ENCODE measurements at places on chromosomes 3 and 15.

GRCh38 chr3:33194303-33194702, 24.3 kb downstream of the SUSD5 start:
- DNase-seq: no peak

DNA sequence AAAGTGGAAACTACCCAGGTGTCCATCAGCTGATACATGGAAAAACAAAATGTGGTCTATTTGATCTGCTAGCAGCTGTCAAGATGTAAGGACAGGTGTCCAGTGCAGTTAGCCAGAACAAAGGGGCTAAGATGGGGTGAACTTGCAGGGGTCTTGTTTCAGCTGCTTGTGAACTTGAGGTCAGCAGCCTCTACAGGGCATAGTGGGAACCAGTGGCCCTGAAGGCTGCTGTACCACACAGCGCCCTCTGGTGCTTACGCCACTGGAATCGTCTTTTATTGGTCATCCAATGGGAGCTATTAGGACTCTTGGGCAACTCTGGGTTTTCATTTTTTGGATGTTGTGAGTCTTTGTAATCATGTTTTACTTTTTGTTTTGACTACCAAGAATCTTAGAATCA, 62.2 kb upstream of the CTSH start:
- peak; percentile 49 for DNase-seq

- DNase-seq: peak; percentile 61
These were observed at the start of gene C3orf70 for GRCh38 chr3:185152410-185153170. Gene C3orf70, minus strand, starts transcription at chr3:185153060. Its CDS starts 237 bp downstream, at chr3:185152823.

- DNase-seq: no peak
These were observed 30.7 kb upstream of the GRIP2 start for GRCh38 chr3:14570864-14571263.

- no peak for DNase-seq
These were observed 225.1 kb downstream of the UACA start for GRCh38 chr15:70538278-70538677.

DNA sequence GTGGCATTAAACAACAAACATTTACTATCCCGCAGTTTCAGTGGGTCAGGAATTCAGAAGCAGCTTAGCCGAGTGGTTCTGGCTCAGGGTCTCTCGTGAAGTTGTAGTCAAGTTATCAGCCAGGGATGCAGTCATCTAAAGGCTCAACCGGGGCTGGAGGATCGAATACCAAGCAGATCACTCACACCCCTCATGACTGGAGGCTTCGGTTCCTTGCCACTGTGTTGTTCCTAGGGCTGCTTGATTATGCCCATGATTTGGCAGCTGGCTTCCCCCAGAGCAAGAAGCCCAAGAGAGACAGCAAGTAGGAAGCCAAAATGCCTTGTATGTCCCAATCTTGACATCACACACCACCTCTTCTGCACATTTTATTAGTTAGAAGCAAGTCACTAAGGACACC, 33.9 kb upstream of the CDCP1 start:
- no peak for DNase-seq

GRCh38 chr3:54538346-54538745, 389.5 kb downstream of the LRTM1 start:
- no peak for DNase-seq

GRCh38 chr3:57852896-57853295, 96.8 kb downstream of the SLMAP start:
- peak; percentile 15 for DNase-seq

DNA sequence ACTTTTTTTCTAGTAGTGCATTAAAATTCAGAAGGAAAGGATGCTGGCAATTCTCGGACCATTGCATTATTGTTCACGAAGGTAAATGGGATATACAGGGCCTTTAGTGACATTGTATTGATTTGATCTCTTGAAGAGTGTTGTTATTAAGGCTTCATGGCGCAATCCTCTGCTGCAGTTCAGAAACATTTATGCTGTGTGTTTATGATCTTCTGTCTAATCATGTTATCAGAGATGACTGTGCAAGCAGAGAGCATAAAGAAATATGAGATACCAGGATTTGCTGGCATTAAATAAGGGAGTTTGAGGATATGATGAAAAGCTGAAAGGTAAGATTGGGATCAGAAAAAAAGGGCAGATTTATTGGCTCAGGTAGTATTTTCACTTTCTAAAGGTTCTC, 180.6 kb downstream of the EPHA6 start:
- no peak for DNase-seq

DNA sequence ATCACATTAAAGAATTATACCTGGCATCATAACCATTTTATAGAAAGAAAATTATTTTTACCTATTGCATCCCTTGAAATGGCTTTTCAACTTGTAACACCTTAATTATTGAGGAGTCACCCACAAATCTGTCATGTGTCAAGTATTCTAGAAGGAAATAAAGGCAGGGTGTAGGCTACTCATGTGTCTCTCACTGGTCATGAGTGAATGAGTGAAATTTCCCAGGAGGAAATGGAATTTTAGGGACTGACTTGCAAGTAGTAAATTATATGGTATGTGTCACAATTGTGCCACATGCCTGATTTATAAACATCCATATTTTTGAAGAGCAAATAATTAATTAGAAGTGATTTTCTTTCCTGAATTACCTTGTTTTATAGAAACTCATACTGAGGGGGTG, 310.5 kb upstream of the ADAMTS9 start:
- no peak for DNase-seq

GRCh38 chr3:10669490-10670048, 146.5 kb upstream of the SLC6A11 start:
- DNase-seq: no peak

DNA sequence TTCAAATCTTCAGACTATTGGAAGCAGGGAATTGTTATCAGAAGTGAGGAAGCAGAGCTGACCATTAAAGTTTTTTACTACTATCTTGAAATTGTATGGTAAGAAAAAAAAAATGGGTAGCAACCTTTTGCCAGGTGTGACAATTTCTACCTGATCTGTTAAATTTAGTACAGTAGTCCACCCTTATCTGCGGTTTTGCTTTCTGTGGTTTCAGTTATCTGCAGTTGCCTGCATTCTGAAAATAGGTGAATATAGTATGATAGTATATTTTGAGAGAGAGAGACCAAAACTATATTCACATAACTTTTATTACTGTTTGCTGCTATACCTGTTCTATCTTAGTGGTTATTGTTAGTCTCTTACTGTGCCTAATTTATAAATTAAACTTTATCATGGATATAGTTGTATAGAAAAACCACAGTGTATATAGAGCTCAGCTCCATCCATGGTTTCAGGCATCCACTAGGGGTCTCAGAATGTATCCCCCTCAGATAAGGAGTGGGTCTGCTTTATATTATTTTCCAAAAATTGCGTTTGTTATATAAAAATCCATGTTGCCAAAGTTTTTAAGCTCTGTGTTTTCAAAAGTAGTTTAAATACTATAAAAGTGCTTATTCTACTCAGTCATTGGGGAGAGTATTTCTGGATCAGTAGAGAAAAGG, 69.9 kb downstream of the PTPRG start:
- no peak for DNase-seq

- DNase-seq: no peak
These were observed 29.3 kb downstream of the GRK7 start for GRCh38 chr3:141792495-141792894.

DNA sequence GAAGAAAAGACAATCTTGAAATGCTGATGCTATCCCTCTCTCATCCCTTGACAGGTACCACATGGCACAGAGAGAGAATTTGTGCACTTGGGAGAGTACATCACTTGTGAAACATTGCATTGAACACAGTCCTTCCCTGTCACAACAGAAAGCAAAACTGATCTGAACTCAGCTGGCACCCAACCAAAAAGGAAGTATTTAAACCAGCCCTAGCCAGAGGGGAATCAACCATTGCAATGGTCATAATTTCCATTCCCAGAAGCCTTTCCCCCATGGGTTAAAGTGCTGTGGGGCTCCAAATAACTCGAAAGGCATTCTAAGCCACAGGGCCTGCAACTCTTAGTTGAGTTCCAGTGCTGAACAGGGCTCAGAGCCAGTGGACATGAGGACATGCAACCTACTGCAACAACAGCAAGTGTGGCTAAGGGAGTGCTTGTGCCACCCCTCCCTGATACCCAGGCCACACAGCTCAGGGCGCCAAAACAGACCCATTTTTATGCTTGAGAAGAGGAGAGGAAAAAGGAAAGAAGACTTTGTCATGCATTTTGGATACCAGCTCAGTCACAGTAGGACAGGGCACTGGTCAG, 530.8 kb upstream of the BCHE start:
- DNase-seq: no peak

GRCh38 chr15:51550841-51551240, 71.7 kb downstream of the DMXL2 start:
- DNase-seq: no peak

GRCh38 chr3:105539897-105540296, 173.2 kb downstream of the ALCAM start:
- no peak for DNase-seq

DNA sequence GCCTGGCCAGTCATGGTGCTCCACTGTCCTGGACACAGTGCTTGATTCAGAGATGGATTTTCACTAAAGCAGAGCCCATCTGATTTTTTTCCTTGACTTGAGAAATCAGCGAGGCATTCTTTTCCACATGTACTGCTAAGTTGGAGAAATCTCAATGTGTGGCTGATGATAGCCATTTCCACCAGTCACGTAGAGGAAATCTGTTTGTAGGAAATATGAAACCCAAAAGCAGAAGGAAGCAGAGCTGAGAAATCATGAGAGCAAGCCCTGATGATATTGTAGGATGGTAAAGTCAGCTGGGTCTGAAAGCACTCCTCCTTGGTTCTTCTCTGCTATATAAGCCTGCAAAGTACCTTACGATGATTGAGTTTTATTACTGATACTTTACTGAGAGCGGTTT, 1233.4 kb downstream of the ROBO2 start:
- no peak for DNase-seq

DNA sequence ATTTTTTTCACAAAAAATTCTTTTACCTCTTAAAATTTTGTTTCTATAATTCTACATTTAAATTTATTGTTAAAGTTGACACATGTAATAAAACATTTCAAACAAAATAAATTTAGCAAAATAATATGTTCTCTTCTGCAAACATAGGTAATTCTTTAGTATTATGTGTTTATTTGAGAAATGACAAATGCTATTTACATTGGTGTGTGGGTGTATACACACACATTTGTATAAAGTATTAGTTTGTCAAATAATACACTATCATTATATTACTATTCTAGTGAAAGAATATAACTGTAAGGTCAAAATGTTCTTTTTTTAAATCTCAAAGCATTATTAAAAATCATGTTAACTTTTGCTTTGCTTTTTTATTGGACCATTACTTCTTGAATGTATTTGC, 1370.6 kb downstream of the SI start:
- no peak for DNase-seq

GRCh38 chr15:57322602-57323250, 53.6 kb upstream of the CGNL1 start:
- no peak for DNase-seq

Data from GM13976 (cell line).